ENCODE measurements at places on chromosomes 4 and X. TPM values are rescaled to one million over a fixed set of nuclear protein-coding genes. Genes with fewer than 3 reads are reported as not detected.

The NLGN4X gene
- polyA plus RNA-seq = 2.6 TPM

The MAP9 gene
- polyA plus RNA-seq = 5.4 TPM

The TTC29 gene
- not detected for polyA plus RNA-seq

The ARHGAP36 gene
- polyA plus RNA-seq = 215 TPM

DNA sequence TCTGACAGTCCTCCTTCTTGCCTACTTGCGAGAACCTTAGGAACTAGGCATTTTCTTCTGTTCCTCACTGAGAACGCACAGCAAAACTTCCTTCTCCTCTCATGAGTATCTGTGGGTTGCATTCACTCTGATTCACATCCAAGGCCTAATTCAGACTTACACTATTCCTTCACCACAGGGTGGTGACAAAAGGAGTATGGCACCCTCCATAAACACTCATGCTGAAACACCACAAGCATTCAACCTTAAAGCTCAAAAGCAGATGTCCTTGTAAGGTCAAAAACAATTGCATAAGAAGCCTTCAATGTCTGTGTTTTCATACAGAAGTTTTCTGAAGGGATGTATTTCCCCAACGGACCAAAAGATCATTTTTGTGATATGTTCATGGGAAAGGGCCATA lies 147.3 kb downstream of the CORIN start:
- no peak for DNase-seq

DNA sequence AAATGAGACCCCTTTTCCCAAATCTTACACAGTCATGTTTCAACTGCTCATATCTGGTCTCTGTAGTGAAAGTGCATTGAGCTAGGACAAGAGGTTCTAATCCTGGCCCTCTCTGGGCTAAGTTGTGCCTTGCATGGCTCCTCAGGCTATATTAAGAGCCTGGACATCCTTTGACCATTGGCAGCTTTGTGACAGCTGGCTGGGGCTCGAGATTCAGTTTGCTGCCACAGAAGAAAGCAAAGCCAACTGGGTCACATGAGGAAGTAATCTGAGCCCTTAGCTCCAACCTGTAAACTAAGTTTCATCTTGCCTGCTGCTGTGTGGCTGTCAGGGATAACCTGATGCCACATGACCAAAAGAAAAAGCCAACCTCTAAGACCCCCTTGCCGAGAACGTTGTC lies 51.8 kb upstream of the JADE1 start:
- peak; percentile 34 for DNase-seq

DNA sequence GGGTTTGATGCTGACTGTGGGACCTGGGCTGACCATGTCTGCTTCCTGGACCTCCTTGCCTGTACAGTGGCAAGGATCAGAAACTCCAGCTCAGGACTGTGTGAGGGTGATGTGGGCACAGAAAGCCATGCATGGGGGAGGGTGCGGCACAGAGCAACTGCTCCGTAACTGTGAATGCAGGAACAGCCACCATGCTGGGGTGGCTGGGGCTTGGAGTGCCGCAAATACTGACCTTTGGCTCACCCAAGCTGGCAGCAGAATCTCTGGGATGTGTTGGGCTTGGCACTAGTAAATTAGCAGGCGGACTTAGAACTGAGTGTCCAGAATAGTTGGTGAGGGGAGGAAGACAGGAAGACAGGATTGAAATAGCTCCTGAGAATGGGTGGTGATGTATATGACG lies 52.0 kb downstream of the DRD5 start:
- DNase-seq = no peak

GRCh38 chr4:53478671-53479456 lies 101.4 kb downstream of the FIP1L1 start:
- DNase-seq = no peak

DNA sequence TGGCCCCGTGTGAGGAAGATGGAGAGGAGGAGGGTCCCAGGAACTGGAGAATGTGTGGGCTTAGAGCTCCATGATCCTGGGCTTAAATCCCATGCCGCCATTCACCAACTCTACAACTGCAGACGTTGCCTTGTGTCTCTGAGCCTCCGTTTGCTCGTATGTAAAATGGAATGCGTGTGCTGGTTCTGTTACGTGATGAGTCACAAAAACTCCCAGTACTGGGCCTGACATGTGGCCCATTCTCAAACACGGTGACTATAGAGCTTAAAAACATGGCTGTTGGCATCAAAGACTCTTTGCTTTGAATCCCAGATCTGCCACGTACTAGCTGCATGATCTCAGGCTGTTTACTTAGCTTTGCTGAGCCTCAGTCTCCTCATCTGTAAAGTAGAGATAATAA lies 13.0 kb upstream of the AFAP1 start:
- DNase-seq = no peak

GRCh38 chr4:85963231-85963630 lies 396.6 kb downstream of the MAPK10 start:
- no peak for DNase-seq

- no peak for DNase-seq
Measured at GRCh38 chrX:2500803-2501558, at the start of the genes DHRSX and ZBED1. DHRSX (minus strand) TSS chrX:2500976; CDS start chrX:2500925, 51 bp downstream. ZBED1 (minus strand) TSS chrX:2500976; CDS start chrX:2490719, 10,257 bp downstream.

GRCh38 chr4:138182838-138183426 lies 59.2 kb downstream of the SLC7A11 start:
- DNase-seq = peak; percentile 74

DNA sequence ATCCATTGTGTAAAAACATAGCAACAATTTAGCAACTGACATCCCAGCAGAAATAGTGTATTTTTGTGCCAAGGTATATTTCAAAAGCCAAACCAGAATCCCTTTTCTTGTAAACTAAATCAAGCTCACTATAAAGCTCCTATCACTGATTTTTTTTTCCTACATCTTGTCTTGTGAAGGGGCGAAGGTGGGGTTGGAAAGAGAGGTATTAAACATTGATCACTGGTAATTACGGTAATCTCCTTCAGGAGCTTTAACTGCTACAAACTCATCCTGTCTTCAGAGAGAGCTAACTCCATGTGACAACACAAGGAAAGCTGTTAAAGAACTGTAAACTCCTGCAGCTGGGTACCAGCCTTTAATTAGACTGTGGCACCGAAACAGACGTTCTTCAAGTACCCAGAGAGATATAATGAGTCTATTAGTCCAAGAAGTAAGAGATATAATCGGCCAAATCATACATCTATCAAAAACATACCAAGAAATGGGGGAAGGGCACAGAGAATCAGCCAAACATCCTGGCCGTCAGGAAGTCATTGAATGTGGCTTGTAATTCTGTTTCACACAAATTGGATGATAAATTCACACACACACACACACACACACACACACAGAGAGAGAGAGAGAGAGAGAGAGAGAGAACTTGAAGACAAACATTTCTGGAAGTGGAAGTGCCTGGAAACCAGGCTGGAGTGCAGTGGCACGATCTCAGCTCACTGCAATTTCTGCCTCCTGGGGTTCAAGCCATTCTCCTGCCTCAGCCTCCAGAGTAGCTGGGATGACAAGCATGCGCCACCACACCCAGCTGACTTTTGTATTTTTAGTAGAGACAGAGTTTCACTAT lies 111.9 kb upstream of the PPARGC1A start:
- no peak for DNase-seq

DNA sequence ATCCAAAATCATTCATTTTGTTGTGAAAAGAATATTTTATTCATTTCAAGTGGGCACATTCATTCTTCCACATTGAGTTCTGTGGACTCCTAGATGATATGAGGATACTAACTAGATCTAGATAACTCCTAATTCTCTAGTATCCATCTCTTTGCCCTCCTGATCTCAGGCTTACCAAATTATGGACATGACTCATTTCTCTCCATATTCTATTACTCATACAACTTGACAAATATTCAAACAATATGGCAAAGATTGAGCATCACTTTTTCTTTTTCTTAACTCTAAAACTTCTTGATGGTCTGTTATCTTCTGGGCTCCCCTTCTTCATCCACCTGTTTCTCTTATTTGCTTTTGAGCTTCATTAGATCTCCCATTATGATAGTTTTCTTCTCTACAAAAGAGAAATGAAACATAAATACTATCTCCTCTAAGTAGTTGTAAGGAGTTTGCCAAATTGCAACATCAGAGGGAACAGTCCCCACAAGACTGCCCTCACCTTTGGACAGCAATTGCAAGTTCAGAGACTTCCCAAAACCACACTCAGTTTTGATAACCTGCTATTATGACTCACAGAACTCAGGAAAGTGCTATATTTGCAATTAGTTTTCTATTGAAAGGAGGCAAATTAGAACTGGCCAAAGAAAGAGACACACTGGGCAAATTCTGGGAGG lies 422.9 kb downstream of the SPRY1 start:
- no peak for DNase-seq

DNA sequence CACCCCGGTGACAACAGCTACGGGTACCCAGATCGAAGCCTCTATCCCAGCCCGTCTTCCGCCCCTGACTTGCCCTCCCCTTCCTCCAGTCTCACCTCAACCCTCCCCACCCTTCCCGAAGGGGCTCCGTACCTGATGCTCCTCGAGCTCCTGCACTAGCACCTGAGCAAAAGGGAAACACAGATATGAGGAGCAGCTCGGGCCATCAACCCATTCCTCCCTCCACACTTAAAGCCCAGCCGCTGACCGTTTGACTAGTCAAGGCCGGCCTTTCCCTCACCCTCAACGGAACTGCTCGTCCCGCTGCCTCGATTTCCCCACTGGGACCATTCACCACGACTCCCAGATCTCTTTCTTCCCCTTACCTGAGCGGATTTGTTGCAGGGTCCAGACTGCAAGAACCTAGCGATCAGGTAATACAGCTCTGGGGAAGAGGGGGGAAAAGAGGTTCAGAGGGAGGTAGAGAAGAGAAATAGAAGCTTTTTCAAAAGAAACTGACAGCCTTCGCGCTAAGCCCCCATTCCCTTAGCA lies 731 bp downstream of the BRWD3 start:
- peak; percentile 31 for DNase-seq

DNA sequence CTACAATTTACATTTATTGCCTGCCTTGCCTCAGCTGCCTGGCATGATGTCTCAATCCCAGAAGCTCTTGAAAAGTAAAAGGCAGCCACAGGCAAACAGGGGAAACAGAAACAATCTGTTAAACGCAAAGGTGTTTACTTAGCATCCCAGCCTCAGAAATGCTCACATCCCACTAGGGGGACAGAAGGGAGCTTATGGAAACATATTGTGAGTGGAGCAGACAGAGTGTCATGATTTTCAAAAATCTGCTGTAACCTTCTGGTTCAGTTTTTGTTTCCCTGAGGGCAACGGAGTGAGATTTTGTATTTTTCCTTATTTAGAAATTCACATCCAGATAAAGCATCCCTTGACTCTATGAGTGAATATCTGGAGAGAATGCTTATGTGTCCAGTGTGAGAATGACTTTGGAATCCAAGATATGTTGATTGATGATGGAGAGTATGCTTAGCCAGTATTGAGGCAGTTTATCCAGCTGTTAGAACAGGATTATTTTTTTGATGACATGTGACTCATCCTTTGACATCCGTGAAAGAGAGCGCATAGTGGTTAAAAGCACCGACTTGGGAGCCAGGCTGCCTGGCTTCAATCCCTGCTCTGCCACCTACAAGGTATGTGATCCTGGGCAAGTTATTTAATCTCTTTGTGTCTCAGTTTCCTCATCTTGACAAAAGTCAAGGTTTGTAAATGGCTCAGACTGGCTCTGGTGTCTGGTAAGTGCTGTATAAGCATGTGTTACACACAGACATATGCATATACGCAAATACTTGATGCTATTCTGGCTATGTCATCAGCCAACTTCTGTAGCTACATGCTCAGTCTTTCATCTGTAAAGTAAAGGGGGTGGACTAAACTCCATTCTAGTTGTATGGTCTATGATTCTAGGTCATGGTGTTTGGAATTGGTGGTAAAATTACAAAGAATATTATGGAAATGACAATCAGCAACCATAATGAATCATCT lies 381.2 kb downstream of the RAPGEF2 start:
- no peak for DNase-seq

DNA sequence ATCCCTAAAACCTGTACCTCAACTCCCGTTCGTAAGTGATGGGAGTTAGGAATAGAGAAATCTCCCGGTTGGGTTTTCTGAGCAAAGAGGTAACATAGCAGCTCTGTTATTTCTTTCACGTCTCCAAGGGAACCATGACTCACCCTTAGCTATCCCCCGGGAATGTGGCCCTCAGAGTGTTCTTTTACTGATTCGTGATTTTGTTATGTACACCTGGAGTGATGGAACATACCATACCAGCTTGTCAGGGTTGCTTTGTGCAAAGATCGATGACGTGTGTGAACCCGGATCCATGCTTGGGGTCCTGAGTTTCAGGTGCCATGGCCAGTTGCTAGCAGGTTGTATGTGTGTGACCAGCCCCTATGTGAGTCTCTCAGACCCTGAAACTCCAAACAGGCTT lies 52.6 kb downstream of the HPRT1 start:
- no peak for DNase-seq
